ENCODE measurements at places on chromosomes 5 and 9. TPM values are rescaled to one million over a fixed set of nuclear protein-coding genes. Genes with fewer than 3 reads are reported as not detected.

The CNTLN gene
- total RNA-seq: 4.2 TPM

The RAB3C gene
- under 0.01 TPM for total RNA-seq

The DAB2 gene
- 27.2 TPM for total RNA-seq

The SLC27A4 gene
- 48.2 TPM for total RNA-seq

The NR5A1 gene
- total RNA-seq: not detected

The IL13 gene
- total RNA-seq: not detected

The TCERG1 gene
- 38.0 TPM for total RNA-seq

The CORO2A gene
- total RNA-seq: 2.7 TPM

The LURAP1L gene
- total RNA-seq: 3.9 TPM

The PCDHB10 gene
- total RNA-seq: 0.89 TPM

The RAD50 gene
- 6.5 TPM for total RNA-seq

The SLC26A2 gene
- total RNA-seq: 11.7 TPM

The ROR2 gene
- total RNA-seq: 0.98 TPM

The SPATA31C1 gene
- total RNA-seq: 0.13 TPM

The SPATA31E1 gene
- not detected for total RNA-seq

The PCDHA3 gene
- 0.13 TPM for total RNA-seq

The TYRP1 gene
- total RNA-seq: not detected

The PCDHA9 gene
- total RNA-seq: under 0.01 TPM

The SLC2A6 gene
- 17.7 TPM for total RNA-seq

The RLN1 gene
- total RNA-seq: not detected

The LIFR gene
- total RNA-seq: 11.2 TPM

The OMD gene
- total RNA-seq: not detected

The TLR4 gene
- total RNA-seq: 12.2 TPM

The CLIC3 gene
- total RNA-seq: 16.5 TPM

The SPRY4 gene
- 18.5 TPM for total RNA-seq

The FBP1 gene
- not detected for total RNA-seq

The MAPK9 gene
- total RNA-seq: 19.4 TPM

The NFIB gene
- 8.2 TPM for total RNA-seq

The EQTN gene
- not detected for total RNA-seq

The SPINK13 gene
- not detected for total RNA-seq

The SMIM33 gene
- total RNA-seq: not detected

The ZBED3 gene
- 3.3 TPM for total RNA-seq

The CD72 gene
- total RNA-seq: 0.49 TPM

The PCDHGA7 gene
- total RNA-seq: 4.1 TPM

The TOR1A gene
- 62.6 TPM for total RNA-seq

The BTNL3 gene
- total RNA-seq: not detected

The CDKN2B-AS1 gene
- 0.63 TPM for total RNA-seq

The HTR1A gene
- not detected for total RNA-seq

The ARID3C gene
- 0.51 TPM for total RNA-seq

The DTWD2 gene
- total RNA-seq: 6.4 TPM

The ACO1 gene
- total RNA-seq: 42.4 TPM

The GABRA6 gene
- total RNA-seq: not detected

The MARCOL gene
- not detected for total RNA-seq

The IL5 gene
- not detected for total RNA-seq

The FAM153A gene
- total RNA-seq: not detected

The TAF9 gene
- total RNA-seq: 54.8 TPM

The PAPPA gene
- 9.5 TPM for total RNA-seq

The PIP5K1B gene
- 0.13 TPM for total RNA-seq

The PAXX gene
- total RNA-seq: 65.2 TPM

The AP3B1 gene
- total RNA-seq: 20.7 TPM

The SYNPO gene
- total RNA-seq: 11.0 TPM

The FGF18 gene
- 14.1 TPM for total RNA-seq

The TAF11L10 gene
- not detected for total RNA-seq

The IL4 gene
- not detected for total RNA-seq
